ENCODE measurements at places on chromosomes 12 and 14.

GRCh38 chr14:88481059-88481458 lies 73.7 kb downstream of the PTPN21 start:
- no peak for DNase-seq

GRCh38 chr14:106691601-106692291 lies 1165.4 kb downstream of the TMEM121 start:
- no peak for DNase-seq

DNA sequence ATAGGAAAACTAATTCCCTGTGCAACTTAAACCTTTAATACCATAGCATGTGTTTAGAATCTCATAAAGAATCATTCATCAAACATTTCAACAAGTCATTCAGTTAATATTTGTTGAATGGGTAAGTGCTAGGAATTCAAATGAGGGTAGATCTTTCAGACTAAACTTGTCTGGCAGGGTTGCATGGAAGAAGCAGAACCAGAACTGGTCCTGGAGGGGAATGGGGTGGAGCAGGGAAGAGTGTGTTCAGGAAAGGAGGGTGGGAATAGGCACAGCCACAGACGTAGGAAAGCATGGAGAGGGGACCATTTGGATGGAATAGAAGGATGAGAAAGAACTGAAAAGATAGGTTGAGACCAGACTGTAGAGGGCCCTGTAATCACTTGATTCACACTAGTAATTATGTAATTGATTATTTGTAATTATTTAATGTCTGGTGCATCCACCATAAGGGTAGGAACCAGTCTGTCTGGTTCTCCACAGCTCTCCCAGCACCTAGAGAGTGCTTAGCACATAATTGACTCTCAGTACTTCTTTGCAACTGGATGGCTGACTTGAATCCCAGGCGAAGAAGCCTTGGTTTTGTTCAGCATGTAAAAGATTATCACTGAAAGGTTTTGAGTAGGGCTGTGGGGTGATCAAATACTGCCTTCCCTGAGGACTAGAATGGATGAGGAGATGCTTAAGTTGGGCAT lies 3.0 kb upstream of the MAP3K9 start:
- no peak for DNase-seq

DNA sequence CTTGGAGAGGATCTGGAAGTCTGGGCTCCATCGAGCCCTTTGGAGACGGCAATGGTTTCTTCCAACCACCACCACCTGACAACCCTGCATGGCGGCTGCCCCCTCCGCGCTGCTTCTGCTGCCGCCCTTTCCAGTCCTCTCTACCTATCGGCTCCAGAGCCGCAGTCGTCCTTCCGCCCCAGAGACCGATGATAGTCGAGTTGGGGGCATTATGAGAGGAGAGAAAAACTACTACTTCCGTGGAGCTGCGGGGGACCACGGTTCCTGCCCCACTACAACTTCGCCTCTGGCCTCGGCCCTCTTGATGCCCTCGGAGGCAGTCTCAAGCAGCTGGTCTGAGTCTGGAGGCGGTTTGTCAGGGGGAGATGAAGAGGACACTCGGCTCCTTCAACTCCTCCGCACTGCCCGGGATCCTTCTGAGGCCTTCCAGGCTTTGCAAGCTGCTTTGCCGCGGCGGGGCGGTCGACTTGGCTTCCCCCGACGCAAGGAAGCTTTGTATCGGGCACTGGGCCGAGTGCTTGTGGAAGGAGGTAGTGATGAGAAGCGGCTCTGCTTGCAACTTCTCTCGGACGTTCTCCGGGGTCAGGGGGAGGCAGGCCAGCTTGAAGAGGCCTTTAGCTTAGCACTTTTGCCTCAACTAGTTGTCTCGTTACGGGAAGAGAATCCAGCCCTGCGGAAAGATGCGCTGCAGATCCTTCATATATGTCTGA lies 499 bp downstream of the TOGARAM1 start:
- DNase-seq = no peak

- DNase-seq = no peak
Observed at GRCh38 chr12:82898441-82898840, 211.7 kb downstream of the TMTC2 start.

All from HS-27A (cell line).